Foreskin fibroblast (primary cell): ENCODE measurements at places on chromosomes 4 and X.

DNA sequence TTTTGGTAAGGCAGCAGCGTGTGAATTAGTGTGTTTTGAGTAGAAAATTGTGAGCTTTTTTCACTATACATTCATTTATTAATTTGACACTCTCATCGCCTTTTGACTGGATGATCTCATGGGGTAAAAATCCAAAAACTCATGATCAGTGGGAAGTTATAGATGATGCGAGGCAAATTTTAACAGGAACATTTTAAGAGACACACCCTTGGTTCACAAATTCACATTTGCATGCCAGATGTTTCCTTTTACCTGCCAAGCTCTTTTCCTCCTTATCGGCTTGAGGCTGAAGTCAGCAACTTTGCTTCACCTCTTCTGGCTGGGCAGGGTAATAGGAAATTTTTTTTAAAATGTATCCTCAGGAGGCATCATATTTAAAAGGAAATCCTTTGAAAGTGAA, 318.0 kb upstream of the HS3ST1 start:
- DNase-seq, result no peak

DNA sequence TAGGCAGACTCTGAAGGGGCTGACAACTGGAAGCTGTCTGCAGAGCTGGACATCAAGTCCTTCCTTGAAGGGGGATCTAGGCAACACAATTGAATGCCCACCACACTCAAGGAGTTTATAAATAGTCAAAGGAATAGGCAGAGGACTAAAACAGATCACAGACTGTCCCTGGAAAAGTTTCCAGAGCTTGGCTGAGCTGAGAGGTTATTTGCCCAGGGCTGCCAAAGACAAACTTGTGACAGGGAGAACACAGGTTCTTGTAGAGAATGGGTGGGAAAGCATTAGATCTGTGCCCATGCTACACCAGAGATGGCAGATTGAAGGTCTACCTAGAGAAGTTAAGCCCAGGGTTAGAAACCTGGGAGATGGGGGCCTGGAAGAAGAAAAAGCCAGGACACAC, 344.6 kb downstream of the MID1IP1 start:
- DNase-seq, result no peak

GRCh38 chr4:100721490-100721889, 203.7 kb upstream of the EMCN start:
- no peak for DNase-seq

- no peak for DNase-seq
Observed at GRCh38 chrX:125289920-125290319, 29.8 kb upstream of the TEX13C start.

DNA sequence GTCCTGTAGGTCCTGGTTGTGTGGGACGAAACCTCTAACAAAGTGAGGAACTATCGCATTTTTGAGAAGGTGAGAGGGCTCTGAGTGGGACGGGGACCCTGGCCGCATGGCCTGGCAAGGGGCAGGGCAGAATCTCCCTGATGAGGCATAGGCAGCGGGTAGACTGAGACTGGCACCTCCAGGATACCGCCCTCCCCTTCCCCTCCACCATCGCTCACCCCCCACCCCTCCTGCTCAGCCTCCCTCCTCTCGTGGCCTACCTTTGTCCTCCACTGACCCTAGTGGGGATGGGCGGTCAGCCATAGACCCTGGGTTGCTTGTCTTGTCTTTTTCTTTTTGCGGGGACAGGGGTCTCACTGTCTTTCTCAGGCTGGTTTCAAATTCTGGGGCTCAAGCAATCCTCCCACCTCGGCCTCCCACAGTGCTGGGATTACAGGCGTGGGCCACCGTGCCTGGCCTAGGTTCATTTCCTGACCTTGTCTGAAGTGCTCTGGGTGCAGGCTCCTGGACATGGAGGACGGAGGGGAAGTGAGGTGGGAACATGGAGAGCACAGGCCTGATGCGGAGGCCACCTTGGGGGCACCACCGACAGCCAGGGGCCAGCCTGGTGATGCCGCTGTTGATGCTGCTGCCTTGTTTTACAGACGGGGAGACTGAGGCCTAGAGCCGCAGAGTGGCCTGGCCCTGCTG, 10.5 kb upstream of the ADD1 start:
- no peak for DNase-seq

DNA sequence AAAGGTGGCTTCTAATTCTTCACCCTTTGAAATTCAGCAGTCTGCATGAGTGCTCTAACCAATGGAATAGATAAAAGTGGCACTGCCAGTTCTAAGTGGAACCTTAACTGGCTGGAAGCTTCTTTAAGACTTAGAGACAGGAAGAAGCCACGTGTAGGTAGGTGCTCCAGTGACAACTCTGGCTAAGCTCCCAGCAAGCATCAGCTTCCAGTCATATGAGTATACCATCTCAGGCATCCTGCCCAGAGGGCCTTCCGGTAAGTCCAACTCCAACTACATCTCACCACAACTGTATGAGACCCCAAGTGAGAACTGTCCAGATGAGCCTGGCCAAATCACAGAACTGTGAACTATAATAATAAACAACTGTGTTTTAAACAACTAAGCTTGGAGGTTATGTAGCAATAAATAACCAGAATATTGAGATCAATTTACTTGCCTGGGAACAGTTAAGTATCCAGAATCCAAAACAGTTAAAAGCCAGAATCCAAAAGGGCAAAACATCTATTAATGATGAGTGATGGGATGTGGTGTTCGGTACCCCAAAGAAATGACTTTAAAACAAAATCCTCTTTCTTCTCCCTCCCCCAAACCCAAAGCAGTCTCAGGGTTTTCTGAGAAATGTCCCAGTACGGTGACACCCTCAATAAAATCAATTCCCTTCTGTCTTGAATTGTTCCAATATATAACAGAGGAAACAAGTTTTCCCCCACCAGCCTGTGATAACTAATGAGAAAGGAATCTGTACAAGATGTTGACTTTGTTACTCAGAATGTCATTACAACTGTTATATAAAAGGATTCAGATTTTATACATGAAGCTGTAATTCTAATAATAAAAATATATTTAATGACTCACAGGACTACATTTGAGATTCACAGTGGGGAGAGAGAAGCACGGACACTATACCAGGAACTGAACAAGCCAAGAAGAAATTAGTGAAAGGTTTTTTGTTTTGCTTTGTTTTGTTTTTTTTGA, 4.2 kb downstream of the TSPAN5 start:
- DNase-seq, result peak; percentile 95

- DNase-seq, result peak; percentile 45
Observed at GRCh38 chr4:34158878-34159277, 2085.4 kb downstream of the ARAP2 start.

- DNase-seq, result no peak
Observed at GRCh38 chr4:146269228-146269653, 54.9 kb downstream of the REELD1 start.

- DNase-seq, result no peak
Observed at GRCh38 chr4:94995684-94996394, 238.1 kb downstream of the BMPR1B start.

DNA sequence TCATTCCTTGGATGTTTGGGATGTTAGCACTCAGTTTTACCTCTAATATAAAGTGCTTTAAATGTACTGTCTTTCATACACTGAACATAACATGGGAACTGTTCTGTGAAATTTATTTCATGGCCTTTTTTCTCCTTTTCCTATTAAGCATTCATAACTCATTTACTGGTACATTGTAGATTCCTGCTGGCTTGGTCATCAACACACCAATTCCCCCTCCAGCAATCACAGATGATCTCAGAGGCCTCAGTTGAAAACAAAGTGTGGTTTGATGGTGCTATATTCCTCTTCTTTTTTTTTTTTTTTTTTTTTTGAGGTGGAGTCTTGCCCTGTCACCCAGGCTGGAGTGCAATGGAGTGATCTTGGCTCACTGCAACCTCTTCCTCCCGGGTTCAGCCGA, 61.9 kb upstream of the FAM47B start:
- DNase-seq, result peak; percentile 59

DNA sequence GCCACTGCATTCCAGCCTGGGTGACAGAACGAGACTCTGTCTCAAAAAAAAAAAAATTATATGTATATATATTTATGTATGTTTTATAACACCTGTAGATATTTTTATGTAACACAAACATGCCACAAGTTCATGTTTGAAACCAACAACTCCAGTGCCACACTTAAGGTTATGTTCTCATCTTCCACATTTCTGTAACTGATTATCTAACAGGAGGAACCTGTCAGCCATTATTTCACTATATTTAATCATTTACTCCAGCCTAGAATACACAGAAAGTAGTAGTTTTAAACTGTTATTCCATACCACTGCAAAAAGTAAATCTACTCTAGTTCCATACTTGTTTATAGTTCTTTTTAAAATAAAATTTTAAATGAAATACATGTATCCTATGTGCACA, 32.3 kb downstream of the MCUB start:
- DNase-seq, result no peak

GRCh38 chrX:107448625-107448997, 841 bp upstream of the FRMPD3 start:
- no peak for DNase-seq

DNA sequence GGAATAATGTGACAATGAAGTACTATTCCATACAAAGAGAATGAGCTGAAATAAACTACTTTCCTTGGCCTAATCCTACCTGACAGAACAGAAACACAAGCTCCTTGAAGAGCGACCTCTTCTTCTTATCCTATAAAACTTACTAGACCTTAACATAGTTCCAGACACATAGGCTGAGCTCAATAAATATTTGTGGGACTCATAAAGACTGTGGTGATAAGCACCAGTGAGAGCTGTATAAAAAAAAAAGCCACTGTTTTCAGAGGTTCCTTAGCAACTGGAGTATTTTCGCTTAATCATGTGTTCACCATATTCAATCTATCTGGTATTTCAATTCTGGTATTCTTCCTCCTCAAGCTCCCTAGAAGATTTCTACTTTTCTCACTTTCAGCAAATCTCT, 1129.6 kb downstream of the STPG2 start:
- DNase-seq, result no peak

GRCh38 chr4:55124322-55125076, 896 bp downstream of the KDR start:
- peak; percentile 49 for DNase-seq

DNA sequence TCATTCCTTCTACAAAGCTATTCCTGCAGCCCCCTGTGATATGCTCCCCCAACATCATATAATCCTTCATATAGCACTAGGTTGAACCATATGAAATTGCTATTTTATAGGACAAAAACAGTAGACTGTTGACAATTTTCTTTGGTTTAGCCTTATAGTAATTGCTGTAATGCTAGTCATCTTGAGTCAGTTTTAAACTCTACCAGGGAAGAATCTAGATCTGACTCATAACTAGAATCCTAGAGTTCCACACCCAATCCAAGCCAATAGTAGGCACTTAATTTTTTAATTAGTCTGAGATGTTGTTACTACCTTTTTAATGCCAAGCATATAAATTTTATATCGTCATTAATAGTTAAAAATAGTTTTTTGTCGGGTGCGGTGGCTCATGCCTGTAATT, 136.8 kb downstream of the CHRNA9 start:
- no peak for DNase-seq

GRCh38 chrX:71617742-71618141, 569 bp downstream of the CXCR3 start:
- no peak for DNase-seq

- DNase-seq, result no peak
Observed at GRCh38 chrX:128739539-128739938, 687.3 kb upstream of the ACTRT1 start.

- no peak for DNase-seq
Observed at GRCh38 chrX:105331244-105331643, 110.8 kb upstream of the TEX13A start.

- no peak for DNase-seq
Observed at GRCh38 chr4:189050643-189051042, 890.0 kb upstream of the FRG1 start.

DNA sequence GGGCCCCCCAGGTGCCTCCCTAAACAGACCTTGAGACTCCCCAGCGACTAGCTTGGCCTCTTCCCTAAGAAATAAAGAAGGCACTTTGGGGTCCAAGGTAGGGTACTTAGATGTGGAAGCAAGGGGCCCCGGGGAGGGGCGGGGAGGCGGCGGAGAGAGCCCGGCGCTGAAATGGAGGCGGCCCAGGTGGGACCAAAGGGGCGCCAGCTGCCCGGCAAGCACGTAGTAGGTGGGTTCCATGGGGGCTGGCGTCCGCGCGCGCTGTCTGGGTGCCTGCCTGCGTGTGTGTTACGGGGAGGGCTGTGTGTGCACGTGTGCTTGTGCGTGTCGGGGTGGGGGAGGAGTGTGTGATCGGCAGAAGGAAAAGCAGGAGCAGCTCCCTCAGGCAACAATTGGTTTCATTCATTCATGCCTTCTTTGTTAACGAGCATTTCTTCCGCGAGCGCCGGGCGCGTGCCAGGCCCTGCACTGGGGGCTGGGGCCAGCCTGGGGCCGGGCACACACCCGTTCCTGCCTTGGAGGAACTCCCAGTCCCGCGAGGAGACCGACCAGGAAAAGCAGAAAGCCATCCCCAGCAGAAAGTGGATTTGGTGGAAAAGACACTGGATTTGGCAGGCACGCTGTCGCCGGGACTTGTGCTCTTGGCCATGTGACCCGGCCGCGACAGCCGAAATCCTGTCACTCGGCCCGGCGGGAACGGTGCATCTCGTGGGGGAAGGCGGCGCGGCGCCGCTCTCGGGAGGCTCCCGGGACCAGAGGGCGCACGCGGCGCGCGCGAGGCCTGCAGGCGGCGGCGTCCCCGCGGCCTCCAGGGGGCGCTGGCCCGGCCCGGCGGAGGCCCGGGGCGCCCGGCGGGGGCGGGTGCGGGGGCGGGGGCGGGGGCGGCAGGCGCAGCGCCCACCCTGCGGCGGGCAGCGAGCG, 3.3 kb upstream of the DUSP9 start:
- peak; percentile 34 for DNase-seq

- no peak for DNase-seq
Observed at GRCh38 chr4:184434501-184435066, 39.8 kb downstream of the IRF2 start.

- DNase-seq, result peak; percentile 53
Observed at GRCh38 chr4:173288296-173288695, 45.9 kb downstream of the HMGB2 start.

GRCh38 chrX:66625525-66625924, 13.4 kb downstream of the EDA2R start:
- DNase-seq, result no peak

- DNase-seq, result no peak
Observed at GRCh38 chr4:61246034-61246433, 45.9 kb downstream of the ADGRL3 start.

DNA sequence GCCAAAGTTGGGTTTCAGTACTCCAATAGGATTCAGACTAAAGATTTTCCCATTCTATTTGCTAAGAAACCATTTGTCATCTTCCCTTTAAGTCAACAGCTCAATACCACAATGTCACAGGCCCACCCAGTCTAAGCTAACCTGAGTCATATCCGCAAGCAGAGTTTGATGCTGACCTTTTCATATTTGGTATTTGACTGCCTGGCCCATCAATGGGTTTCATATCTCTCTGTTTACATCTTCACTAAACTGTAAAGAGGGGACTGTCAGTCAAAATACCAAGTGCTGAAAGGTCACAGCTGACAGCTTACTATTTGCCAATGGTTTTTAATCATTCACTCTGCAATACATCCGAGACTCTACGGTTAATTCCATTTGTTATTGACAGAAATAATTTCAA, 707.5 kb upstream of the ACTRT1 start:
- no peak for DNase-seq
